ENCODE measurements at places on chromosomes 3 and 15. TPM values are rescaled to one million over a fixed set of nuclear protein-coding genes. Genes with fewer than 3 reads are reported as not detected.

DNA sequence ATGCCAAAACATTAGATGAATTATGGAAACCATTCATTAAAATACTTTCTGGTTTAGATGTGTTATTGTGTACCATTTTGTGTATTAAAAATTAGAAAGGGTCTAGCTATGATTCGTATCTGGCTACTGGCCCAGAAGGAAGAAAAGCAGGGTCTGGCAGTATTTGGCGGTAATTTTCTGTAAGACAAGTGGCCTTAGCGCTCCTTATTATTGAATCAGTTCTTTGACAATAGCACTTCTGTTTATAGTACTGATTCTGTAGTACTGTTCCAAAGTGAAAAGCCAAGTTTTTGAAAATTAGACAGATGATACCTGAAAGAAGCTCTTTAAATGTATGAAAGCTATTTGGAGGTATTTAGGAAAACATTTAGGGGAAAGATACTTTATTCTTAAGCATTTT lies 10.2 kb downstream of the GLCE start:
- H3K36me3 ChIP-seq: no peaks in the 10 kb centered on the region
- DNase-seq: no peak
- H3K4me3 ChIP-seq: no peak overlapping the region
- no peaks in the 10 kb centered on the region for H3K27me3 ChIP-seq
- H3K4me1 ChIP-seq: no peaks in the 10 kb centered on the region

TIGIT gene
- total RNA-seq: not detected

SLC51B gene
- not detected for total RNA-seq

SLC28A2 gene
- not detected for total RNA-seq

CILP gene
- total RNA-seq: 27.8 TPM

TP63 gene
- 67.5 TPM for total RNA-seq

PLA2G4D gene
- 1.5 TPM for total RNA-seq

SLC6A1 gene
- 0.18 TPM for total RNA-seq

- no peaks in the 10 kb centered on the region for H3K27me3 ChIP-seq
- H3K27ac ChIP-seq: no peak overlapping the region
- no peaks in the 10 kb centered on the region for H3K36me3 ChIP-seq
Measured at GRCh38 chr15:45439521-45440260, 61.3 kb upstream of the GATM start.

DNA sequence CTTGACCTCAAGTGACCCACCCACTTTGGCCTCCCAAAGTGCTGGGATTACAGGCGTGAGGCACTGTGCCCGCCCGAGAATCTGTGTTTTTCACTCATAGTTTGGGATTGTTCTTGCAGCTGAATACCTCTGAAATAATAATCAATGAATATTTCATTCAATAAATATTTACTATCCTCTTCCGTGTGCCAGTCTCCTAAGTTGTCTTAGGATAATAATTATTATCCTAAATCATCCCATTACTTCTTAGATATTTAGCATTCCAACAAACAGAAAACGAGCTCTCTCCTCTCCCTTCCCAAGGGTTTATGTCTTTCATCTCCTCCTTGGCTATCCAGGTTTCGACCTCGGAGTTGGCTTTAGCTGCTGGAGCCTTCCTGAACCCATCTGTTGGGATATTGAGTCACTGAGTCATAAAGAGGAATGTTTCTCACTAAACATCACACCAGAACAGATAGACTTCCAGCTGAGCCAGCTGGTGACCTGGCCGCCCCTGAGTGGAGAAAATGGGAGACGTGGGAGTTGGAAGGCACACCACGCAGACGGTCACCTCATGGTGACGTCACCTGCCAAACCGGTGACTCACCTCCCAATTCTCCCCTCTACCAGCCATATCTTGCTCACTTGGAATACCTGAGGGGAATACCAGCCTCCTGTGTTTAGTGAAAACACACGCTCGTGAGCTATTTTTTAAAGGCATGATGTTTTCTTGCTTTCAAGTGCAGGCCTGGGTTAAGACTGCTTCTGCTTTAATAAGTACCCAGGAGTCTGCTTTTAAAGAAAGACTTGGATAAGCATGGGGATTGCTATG lies 43.9 kb downstream of the BHLHE40 start:
- no peaks in the 10 kb centered on the region for H3K27me3 ChIP-seq
- peak overlapping the region; percentile 2 for H3K27ac ChIP-seq
- no peak overlapping the region for H3K4me3 ChIP-seq
- H3K4me1 ChIP-seq: no peaks in the 10 kb centered on the region

- no peak overlapping the region for H3K4me3 ChIP-seq
- no peaks in the 10 kb centered on the region for H3K36me3 ChIP-seq
- DNase-seq: no peak
- no peaks in the 10 kb centered on the region for H3K27me3 ChIP-seq
Measured at GRCh38 chr3:89503891-89504391, 396.5 kb downstream of the EPHA3 start.

- no peak overlapping the region for H3K27ac ChIP-seq
- H3K4me3 ChIP-seq: no peak overlapping the region
- no peaks in the 10 kb centered on the region for H3K36me3 ChIP-seq
- no peaks in the 10 kb centered on the region for H3K27me3 ChIP-seq
Measured at GRCh38 chr3:148957586-148957985, 33.8 kb upstream of the GYG1 start.

ASB14 gene
- not detected for total RNA-seq

DNA sequence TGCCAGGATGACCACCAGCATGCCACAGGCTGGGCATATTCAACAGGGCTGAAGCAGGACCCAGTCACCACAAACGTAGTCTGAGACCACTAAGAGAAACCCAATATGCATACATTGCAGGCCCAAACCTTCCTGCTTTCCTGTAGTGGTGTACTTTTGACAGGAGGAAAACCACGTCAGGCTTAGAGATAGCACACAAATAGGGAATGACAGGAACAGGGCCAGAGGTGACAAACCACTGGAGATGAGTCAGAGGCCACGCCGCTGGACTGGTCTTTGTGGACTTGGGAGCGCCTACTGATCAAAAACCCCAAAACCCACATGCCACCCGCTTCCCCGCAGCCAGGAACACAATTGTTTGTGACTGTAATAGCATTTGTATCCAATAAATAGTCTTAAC lies 3.6 kb upstream of the EFCAB12 start:
- peaks cover 9% of the 10 kb centered on the region for H3K4me1 ChIP-seq
- no peaks in the 10 kb centered on the region for H3K27me3 ChIP-seq
- no peak for DNase-seq
- no peak overlapping the region for H3K4me3 ChIP-seq
- no peak overlapping the region for H3K27ac ChIP-seq

DNA sequence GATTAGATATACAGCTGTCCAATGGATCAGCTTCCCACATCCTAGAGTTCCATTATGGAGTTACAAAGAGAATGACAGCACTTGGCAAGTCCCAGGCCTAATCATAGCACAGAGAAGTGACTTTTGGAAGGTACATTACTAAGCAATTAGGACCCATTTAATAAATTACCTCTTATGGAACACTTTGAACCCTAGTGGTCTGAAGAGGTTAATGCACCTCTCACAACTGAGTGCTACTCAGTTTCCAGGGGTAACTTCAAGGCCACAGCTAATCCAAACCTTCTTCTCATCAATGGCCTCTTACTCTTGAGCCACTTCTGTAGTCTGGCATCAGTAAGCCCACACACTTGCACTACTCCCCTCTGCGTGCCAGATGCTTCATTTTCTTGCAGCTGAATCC lies 34.9 kb upstream of the MEIS2 start:
- H3K27me3 ChIP-seq: no peaks in the 10 kb centered on the region
- no peaks in the 10 kb centered on the region for H3K4me1 ChIP-seq
- no peak overlapping the region for H3K4me3 ChIP-seq
- no peak for DNase-seq
- H3K27ac ChIP-seq: no peak overlapping the region
